ENCODE measurements at places on chromosomes 5 and 9.

- DNase-seq = no peak
Observed at GRCh38 chr5:135651156-135651555, 72.4 kb upstream of the CXCL14 start.

- no peak for DNase-seq
Observed at GRCh38 chr5:109479260-109479860, 69.6 kb upstream of the PJA2 start.

GRCh38 chr5:133749331-133749985 is 137.1 kb upstream of the FSTL4 start:
- DNase-seq = no peak

- no peak for DNase-seq
Observed at GRCh38 chr9:117268847-117269446, 145.9 kb downstream of the ASTN2 start.

DNA sequence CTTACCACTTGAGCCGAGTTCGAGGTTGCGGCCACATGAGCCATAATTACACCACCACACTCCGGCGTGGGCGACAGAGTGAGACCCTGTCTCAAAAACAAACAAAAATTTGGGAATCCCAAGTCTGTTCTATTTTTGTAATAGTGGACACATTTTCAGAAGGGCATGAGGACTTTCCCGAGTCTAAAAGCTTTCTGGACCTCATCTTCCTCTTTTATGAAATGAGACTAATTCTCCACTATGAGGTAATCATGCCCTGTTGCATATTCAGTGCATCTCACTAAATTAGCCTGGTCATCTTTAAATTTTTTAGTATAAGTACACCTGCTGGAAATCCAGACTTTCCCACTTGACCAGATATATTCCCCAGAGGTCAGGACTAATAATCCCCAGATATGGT is 55.7 kb downstream of the GGTA1 start:
- DNase-seq = no peak

- no peak for DNase-seq
Observed at GRCh38 chr5:22319798-22320197, 533.3 kb downstream of the CDH12 start.

- no peak for DNase-seq
Observed at GRCh38 chr5:36530215-36530614, 76.2 kb upstream of the SLC1A3 start.

- no peak for DNase-seq
Observed at GRCh38 chr5:54725391-54726280, 208.1 kb downstream of the SNX18 start.

- DNase-seq = no peak
Observed at GRCh38 chr5:168347368-168348083, 56.1 kb downstream of the WWC1 start.

DNA sequence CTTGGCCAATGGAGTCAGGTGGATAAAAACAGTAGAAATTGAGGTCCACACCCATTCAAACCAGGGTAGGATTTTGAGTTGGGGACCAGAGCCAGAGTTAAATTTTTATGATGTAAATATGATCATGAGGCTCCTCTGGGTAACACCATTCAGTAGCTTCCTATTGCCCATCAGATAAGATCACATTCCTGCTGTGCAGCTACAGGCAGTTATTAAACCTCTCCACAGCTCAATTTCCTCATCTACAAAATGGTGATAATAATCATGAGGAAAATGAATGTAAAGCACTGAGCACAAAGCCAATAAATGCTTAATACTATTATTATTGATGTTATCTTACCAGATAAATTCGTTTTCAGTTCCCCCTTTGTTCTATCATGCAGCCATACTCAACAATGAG is 432.0 kb downstream of the CAAP1 start:
- no peak for DNase-seq

DNA sequence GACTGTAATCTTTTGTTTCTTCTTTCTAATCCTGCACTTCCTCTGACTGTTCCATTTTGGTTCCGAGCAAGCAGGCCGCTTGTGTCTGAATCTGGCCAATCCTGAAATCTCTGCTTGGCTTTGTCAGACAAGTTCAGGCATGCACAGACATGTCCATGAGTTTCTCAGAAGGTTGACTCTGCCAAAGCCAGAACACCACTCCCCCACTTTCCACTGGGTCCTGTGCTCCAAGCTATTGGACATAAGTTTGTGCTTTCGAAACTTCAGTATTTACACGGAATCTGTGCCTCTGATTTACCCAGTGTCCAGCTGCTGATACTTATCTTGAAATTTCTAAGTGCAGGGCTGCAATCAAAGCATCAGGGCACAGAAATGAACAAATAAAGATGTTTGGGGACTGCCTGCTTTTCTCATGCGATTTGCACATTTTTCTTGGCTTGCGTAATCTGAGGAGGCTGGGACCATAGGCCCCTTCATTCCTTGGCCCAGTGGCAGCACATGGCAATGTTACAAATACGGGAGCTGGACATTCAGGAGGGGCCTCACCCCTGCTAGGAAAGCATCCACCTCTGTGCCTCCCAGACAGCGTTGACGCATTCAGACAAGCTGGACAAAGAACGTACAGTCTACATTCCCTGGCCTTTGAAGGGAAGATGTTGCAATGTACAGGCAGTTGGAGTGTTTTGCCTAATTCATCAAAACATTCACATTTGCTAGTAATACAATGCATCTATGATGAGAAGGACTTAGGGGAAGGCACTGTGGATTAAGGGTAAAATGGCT is 209.2 kb upstream of the PAPPA start:
- DNase-seq = no peak

- DNase-seq = no peak
Observed at GRCh38 chr5:162641142-162641813, 573.7 kb downstream of the GABRG2 start.

DNA sequence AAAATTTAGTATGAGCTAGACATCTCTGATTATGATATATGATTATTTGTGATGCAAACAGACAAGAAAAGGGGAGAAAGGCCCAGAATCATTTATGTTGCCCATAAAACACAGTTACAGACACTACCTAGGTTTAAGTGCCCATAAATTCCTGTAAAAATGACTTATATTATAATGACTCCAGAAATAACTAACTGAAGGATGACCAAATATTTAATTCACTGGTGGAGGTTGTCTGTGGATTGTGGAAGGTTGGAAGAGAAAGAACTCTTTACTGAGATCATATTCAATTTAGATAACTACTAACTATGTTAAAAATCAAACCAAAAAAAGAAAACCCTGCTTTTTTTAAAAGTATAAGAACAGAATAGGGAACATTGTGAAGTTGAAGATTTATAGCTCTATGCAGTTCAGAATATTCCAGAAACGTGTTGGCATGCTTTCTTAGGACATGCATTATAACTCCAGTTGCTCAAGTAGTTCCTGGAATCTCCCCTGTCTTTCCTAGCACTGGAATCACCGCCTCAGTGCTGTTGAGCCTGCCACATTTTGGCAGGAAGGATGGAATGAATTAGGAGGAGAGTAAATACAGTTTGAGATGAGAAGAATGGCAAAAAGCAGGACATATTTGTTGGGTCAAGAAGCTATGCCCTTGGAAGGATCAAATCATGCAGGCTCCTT is 72.0 kb upstream of the PAPPA start:
- DNase-seq = no peak

GRCh38 chr9:96121136-96121535 is 180.8 kb downstream of the HSD17B3 start:
- DNase-seq = no peak

- DNase-seq = peak; percentile 66
Observed at GRCh38 chr5:126449751-126450271, 26.6 kb downstream of the GRAMD2B start.

DNA sequence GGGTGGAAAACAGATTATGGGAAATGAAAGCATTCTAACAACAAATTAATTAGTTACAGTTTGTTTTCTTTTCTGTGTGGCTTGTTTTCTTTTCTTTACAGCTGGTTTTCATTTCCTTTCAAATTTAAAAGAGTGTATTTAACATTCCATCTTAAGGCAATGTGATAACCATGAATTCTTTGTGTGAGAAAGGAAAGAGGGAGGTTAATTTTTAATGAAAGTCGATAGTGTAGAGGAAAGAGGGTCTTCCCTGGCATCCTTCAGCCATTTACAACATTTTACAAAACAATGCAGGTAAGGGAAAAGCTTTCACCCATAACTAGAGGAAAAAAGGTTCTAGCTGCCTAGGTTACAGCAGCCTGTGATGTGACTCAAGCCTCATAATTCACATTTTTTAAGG is 43.9 kb upstream of the IL33 start:
- DNase-seq = no peak

All from CD8-positive, alpha-beta memory T cell (primary cell).